ENCODE measurements at places on chromosomes 12 and 14.

GRCh38 chr12:108856170-108856427 is 1.3 kb downstream of the SSH1 start:
- no peak for DNase-seq

GRCh38 chr12:40226705-40227104 is 1.9 kb downstream of the LRRK2 start:
- no peak for DNase-seq

- peak; percentile 11 for DNase-seq
These were observed 622 bp downstream of the TECPR2 start for GRCh38 chr14:102363182-102363943.

- no peak for DNase-seq
These were observed 17.4 kb downstream of the EXD2 start for GRCh38 chr14:69208666-69209065.

GRCh38 chr14:67982711-67983608 is 163.4 kb downstream of the RAD51B start:
- no peak for DNase-seq

- no peak for DNase-seq
These were observed 74.3 kb downstream of the TRHDE start for GRCh38 chr12:72346363-72346944.

DNA sequence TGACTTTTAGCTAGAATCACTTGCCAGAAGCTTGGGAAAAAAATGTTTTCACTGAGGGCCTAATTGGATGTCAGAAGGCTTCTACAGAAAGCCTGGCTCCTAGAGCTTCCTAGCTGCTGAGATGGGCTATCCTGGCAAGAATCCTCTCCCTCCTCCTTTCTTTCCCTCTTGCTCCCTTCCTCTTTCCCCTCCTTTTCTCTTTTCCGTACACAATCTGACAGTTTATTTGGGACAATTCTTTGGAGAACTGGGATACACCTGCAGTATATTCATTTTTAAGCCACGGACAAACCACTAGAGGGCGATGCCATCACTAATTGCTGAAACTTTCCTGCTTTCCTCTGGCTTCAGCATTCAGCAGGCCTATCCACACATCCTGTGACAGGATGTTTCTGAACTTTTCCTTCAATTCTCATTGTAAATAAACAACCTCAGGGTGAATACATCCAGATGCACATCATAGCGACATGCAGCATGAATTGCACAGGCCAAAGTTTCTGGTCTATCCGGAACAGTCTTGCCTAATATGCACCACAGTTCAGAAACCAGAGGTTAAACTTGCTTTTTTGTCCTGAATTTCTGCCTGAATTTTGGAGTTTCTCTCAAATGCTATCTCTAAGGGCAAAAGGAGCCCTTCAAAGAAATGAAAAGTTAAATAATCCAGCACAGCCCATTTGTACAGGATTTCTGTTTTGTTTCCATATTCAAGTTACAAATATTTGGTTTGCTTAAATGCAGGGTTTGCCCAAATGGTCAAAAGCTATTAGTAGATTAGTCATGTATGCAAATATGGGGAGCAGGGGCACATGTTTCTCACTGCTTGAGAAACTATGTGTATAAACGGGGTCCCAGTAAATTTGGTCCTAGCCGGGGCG is 142.8 kb downstream of the PAWR start:
- no peak for DNase-seq

DNA sequence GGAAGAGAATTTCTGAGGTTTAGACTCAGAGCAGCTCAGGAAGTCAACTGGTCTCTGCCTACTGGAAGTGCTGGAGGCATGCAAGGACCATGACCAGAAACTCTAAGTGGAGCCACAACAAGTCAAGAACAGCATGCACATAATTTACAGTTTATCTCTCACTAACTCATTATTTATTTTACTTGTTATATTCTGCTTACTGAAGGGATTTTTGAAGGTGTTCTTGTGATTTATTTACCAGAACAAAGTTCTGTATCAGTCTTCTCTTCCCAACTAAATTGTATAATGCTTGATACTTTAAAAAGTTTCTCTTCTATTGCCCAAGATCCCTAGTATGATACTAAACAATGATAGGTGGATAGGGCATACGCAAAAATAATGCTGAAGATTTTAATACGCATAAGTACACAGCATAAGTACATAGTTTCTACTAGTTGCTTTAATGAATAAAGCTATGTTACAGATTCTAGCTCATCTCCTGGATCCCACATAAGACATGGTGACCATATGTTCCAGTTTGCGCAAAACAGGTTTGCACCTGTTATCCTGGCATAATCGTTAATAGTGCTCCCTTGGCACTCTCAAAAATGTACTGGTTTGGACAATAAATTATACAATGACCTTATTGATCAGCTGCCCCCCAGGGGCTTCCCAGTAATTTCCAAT is 11.6 kb upstream of the SPTB start:
- no peak for DNase-seq

- DNase-seq = no peak
These were observed 88.2 kb downstream of the CCDC91 start for GRCh38 chr12:28278499-28278898.

- no peak for DNase-seq
These were observed 6.8 kb downstream of the CCDC198 start for GRCh38 chr14:57486767-57487379.

DNA sequence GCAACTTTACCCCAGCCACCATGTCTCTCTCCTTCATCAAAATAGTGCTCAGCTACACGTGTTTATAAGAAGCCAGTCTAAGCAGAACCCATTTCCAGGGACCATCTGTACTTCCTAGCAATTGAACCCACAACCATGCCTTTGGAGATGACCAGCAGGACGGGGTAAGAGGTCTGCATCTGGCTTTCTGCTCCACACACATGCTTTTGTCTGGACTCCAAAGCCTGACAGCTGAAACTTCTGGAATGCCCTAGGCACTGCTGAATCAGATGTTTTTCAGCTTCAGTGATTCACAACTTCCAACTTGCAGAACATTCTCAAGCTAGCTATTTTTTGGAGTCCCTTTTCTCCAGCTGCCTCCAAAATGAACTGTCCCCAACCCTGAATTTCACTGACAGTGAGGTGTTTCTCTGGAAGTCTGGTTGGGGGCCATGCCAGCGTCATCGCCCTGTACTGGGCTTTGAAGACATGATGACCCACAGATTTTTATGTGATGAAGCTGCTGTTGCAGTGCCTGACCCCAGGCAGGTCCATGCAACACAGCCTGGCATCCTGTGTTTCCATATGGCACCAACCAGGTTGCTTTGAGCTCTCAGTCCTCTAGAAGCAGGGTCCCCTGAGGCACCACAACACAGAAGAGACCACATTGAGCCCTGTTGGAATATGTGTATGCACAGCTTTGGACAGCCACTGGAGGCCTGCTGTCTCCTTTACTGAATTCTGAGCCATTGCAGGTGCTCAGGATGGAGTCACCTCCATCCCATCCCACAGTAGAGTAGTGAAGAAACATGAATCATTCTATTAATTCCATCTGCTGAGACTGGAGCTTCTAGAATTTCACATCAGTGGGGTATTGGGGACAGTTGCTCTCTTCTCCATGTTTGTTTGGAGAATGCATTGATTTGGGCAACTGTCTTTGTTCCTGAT is 80.2 kb downstream of the NUAK1 start:
- no peak for DNase-seq

DNA sequence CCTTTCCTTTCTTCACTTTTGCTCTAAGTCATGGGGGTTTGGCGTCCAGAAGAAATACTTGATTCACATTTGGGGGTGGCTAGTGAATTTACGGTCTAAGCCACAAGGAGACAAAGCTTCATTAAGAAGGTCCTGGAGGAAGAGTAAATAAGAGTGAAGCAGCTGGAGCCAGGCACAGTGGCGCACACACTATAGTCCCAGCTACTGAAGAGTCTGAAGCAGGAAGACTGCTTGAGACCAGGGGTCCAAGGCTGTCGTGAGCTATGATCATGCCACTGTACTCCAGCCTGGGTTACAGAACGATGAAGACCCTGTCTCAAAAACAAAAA is 23.3 kb downstream of the ACTN1 start:
- no peak for DNase-seq

GRCh38 chr12:2739832-2740641 is 54.7 kb upstream of the FKBP4 start:
- DNase-seq = no peak

DNA sequence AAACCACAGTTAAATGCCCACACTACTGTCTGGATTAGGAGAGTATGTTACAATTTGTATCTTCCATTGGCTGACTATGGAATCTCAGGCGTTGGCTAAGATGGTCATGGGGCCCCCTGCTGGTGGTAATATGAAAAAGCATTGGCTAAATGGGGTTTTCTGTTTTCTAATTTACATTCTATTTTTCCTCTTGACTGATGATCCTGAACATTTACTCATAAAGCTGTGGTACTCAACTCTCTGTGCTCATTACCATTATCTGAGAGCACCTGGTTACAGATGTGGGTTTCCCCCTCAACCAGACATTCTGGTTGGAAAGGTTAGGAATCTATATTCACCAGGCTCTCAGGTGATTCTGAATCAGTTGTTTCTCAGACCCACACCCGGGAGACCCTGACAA is 64.8 kb downstream of the WSCD2 start:
- no peak for DNase-seq

DNA sequence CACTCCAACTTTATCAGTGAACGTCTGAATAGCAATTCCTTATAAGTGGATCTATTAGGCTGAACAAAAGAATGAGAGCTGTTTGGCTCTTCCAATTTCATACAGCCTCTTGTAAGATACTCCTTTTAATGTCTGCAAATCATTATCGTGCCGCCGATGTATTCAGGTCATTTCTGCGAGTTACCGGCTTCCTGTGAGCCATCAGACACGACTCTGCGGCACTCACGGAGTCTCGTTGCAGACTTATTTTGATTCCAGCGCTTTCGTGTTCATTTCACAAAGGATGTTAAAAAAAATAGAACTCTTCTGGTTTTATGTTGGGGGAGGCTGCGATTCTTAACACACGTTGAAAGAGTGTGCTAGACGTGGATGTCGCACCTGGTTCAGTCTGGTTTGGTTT is 106.6 kb downstream of the GLT1D1 start:
- DNase-seq = no peak

DNA sequence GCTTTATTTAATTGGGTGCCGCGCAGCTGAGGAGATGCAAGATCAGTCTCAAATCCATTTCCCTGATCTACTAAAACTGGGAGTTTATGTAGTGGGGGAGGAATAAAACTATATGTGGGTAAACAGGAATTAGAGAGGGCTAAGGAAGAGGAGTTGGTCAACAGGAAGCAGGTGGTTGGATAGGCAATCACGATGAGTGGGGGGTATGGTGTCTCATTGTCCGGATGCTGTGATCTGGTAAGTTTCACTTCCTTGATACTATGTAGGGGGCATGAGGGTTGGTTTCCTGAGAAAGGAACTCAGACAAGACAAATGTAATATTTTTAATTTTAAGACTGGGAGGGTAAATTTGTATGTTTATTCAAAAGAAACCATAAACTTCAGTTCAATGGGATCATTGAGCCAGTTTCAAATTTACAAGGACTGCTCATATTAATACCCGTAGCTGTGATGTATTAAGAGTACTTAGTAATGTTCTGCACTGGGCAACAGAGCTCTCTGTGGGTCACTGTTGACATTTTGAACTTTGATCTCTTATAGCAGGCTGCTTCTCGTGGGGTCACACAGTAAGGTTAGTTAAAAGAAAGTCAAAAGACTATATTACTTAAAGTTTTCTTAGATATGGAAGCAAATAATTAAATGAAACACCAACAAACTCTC is 786.2 kb upstream of the FBXO33 start:
- DNase-seq = no peak

DNA sequence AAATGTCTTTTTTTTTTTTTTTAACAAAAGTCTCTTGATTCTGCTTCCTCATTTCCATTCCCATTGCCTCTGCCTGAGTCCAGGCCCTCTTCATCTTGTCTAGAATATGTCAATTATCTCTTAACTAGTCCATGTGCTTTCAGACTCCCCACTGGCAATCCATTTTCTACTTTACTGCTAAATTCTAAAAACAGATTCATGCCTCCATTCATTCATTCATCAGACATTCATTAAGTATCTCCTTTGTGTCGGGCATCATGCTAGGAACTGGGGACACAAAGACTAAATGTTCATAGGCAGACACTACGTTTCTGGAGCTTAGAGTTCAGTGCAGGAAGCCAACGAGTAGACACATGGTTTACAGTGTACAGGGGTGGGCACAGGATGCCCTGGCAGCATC is 9.6 kb upstream of the NEDD1 start:
- no peak for DNase-seq

DNA sequence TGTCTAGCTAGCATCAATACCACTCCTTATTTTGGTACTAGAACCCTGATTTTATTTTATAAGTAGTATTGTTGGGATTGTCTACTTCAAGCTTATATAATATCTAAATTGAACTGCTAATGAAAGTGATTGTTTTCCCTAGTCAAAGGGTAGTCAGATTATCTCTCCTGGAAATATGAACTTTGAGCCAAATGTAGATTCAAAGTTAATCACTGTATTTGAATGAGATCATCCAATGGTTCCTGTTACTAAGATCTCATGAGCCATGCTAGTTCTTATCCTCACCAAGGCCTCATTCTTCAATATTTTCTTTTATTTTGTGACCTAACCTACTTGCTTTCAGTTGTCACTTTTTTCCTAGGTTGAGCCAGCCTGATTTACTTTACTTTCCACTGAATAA is 276.7 kb downstream of the RASSF9 start:
- DNase-seq = no peak

GRCh38 chr12:2291182-2291832 is 238.5 kb downstream of the CACNA1C start:
- no peak for DNase-seq

- no peak for DNase-seq
These were observed 70.1 kb downstream of the LGR5 start for GRCh38 chr12:71509705-71510104.

Measured in stimulated activated CD4-positive, alpha-beta T cell treated with anti-CD3 and anti-CD28 coated beads, TNF-alpha, amount 100 ng/mL, for 1 hour (primary cell).